NCI-H1105 (cell line): ENCODE measurements at places on chromosomes 7 and 10.

DNA sequence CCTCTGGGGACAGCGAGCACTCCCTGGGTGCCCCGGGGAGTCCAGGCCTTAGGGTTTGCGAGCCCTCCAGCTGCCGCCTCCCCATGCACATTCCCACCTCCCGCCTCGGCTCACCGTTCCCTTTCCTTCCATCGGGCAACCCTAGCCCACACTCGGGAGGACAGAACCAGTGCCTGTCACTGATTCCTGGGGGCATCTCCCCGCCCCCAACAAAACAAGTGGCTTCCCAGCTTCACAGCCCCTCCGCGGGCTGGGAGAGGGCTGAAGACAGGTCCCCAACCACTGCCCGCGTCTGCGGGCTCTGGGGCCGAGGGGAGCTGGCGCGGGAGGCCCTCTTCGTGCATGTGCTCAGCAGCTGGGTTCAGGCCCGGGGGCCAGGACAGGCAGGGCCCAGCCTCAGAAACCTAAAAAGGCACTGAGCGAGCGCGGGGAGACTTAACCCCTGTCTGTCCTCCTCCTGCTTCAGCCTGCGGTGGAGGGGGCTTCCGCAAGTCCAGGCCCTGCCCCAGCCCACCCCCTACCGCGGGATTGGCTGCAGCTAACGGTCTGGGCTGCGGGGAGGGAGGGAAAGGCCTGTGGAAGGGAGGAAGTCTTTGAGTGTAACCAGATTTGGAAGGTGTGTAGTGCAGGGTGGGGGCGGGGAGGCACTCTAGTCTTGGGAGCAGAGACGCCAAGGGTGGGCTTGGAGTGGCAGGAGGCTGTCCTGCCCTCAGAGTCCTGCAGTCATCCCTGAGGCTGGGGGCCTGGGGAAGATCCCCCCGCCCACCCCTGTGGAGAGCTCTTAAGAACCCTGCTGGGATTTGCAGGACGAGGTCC, 1.2 kb downstream of the FLNC start:
- DNase-seq, result no peak

DNA sequence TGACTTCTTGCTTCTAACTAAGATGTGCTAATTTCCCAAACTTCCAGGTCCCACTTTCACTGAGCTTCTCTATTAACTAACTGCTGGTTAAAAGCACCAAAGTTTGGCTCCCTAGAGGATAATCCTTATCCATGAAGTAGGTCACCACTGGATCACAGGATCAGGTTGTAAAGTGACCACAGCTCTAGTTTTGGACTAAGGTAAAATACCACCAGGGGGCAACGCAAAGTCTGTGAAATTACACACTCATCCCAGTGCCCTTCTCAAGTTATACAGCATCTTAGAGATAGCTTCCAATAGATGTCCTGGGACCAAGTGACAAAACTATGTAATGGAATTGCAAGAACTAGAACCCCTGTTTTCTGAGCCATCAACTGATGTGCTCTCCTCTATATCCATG, 116.4 kb upstream of the ASAH2 start:
- DNase-seq, result no peak

GRCh38 chr7:119196183-119196582, 971.7 kb downstream of the ANKRD7 start:
- no peak for DNase-seq

- DNase-seq, result no peak
Observed at GRCh38 chr10:30357075-30357801, 8.2 kb upstream of the MTPAP start.

- DNase-seq, result no peak
Observed at GRCh38 chr10:1115607-1115955, 59.4 kb downstream of the WDR37 start.

GRCh38 chr10:133461027-133461426, 7.3 kb downstream of the SCART1 start:
- DNase-seq, result no peak

DNA sequence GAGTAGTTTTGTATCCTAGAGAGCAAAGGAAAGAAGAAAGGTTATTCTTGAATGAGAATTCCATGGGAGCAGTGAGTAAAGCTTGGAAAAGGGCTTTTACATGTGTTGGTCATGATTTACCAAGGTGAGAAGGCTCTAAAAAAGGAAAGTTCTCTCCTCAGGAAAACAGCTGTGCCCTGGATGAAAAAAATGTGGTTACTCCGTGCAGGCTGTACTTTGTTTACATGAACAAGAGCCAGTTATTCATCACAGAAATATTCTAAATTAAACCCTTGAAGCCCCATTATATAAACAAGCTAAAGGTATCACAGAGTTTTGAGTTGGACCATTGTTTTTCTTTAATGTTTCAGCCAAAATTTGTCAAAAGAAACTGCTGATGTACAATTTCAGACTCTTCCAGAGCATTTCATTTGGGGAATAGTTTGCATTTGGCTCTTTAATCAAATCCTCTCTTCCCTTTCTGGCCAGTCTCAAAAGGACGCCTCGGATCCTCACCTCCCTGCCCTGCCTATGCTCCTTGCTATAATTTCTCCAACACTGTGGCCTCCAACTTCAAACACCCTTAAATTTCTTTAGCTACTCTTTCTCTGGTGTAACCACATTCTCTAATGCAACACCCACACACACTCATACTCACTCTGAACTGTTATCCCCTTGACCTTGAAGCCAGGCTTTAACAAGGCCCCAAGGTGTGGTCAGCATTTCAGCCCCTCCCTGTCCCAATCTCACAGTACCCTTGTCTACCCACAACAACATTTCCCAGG, 47.4 kb downstream of the AFAP1L2 start:
- no peak for DNase-seq
